ENCODE measurements at places on chromosomes 3 and 15.
A peak's percentile ranks its signal among the peaks of the same experiment; 100 is the strongest.

GRCh38 chr3:101466465-101467309 lies 46.3 kb downstream of the SENP7 start:
- DNase-seq: no peak

DNA sequence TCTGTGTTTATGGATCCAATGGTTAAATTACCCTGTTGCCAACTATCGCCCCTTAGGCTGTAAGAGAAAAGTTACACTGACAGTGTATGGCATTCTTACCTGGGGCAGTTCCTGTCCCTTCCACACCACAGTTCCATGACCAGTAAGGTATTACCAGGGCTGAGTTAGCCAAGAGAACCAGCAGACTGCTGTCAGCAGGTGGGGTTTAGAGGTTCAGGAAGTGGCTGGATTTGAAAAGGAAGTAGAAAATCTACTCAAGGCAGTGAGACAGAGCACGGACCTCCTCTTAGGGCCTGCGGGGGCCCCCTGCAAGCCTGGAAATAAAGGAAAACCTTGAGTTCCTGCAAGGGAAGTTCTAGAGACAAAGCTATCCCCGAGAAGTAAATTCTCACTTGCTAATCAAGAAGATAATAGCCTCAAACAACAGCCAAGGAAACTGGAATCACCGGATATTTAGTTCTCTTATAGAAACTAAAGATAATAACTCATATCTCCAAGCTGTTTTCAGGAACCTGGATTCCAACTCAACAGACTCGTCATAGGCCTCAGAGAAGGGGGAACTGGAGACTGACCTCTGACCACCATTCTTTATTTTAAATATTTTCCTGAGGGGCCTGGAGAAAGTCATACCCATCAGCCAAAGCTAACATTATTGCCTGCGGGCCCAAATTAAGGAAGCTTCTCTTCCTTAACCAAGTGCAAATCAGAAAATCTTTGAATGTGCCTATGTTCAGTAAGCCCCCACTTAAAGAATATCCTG lies 161.7 kb downstream of the ANXA2 start:
- DNase-seq: no peak

DNA sequence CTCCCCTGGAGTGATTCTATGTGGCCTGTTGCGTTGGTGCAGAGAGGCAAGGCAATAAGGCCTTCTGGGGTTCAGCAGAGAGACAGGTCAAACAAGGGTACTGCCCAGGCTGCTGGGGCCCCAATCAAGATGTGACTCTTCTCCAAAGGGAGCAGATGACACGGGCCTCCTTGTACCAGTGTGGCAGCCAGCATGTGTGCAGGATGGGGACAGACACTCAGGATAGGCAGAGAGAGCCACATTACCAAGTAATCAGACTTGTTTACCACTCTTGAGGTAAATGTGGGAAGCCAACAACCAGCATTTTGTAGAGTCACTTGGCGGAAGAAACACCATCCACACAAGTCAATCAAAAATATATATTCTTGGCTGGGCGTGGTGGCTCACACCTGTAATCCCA lies 95.3 kb upstream of the DLG1 start:
- DNase-seq: no peak

GRCh38 chr3:70726961-70727360 lies 414.5 kb upstream of the MDFIC2 start:
- no peak for DNase-seq

DNA sequence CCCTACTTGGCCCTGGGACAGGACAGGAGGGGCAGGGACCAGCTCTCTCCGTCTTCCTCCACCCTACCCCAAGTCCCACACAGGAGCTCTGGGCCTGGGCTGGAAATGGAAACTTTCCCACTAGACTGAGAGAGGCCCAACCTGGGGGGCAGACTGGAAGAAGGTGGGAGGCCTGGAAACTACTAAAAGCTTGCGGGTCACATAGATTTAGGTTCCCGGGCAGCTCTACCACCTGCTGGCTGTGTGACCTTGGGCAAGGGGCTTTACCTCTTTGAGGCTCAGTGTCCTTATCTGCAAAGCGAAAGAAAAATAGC lies 49.9 kb upstream of the CCDC174 start:
- DNase-seq: no peak

DNA sequence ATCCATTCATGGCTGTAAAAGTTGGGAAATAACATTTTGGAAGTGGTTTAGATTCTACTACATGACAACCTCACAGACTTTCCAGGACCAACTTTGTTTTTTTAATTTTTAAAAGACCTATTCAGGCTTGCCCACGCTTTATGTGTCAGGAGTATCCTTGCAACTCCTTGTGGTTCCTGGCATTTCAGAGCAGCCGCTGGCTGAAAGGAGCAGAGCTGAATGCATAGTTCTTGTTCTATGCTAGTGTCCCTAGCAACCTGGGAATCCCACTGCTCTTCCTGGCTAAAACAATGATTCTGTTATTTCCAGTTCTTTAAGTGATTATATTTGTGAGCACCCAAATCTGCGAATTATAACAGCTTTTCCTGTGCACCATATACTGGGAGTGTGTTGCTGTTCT lies 34.9 kb downstream of the CP start:
- DNase-seq: no peak

- DNase-seq: peak; percentile 91
Measured at GRCh38 chr3:9422712-9423424, 25.5 kb downstream of the SETD5 start.

GRCh38 chr15:63260791-63261190 lies 16.6 kb upstream of the APH1B start:
- no peak for DNase-seq

DNA sequence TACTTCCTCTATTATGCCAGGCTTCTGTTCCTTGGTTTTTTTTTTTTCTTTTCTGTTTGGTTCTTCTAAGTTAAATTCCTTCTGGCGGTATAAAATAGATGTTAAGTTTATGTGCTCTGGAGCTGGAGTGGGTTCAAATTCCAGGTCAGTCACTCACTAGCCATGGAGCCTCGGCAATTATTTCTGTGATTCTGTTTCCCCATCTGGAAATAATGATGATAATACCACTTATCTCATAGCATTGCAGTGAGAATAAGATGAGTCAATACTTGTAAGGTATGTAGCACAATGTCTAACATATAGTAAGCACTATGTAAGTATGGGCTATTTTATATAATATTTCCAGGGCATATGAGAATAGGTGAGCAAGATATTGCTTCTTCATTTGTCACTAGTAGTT lies 33.2 kb upstream of the ZDHHC23 start:
- no peak for DNase-seq

DNA sequence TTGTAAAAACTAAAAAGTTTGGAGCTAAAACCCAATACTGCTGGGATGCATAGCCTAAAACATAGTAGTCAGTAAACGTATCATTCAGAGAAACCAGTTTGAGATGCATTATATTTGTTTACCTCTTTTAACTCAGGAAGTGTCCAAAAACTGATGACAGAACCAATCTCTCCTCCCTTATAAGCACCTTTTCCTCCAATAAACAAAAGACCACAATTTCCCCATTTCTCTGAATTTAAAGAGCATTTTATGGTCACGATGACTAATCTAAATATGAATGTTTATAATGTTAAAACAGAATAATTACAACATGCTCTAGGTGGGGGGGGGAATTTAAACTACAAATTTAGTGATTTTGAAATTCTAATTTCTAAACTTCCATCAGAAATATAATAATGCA lies 58.5 kb downstream of the CEP63 start:
- no peak for DNase-seq

DNA sequence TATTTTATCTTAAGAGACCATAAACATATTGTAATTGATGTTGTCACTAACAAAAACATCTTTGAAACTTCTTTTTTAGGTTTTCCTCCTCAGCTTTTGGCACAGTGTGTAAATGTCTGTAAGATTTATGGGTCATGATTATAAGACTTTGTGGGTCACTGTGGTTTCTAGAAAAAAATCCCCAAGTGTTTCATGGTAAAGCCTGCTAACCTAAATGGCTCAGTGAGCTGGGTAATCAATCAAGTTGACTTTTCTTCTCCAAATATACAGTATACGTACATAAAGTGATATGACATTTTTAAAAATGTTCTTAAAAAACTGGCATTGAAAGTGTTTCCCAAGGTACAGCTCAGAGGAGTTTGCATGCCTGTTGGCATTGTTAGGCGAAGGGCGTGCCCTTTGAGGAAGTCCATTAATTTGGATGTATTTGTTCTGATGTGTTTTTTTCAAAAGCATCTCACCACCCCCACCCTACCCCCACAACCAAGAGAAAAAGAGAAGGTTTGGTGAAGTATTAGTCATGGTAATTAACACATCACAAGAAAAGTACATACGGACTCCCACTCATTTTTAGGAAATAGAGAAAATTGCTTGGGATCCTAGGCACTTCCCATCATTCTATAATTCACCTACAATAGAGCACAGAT lies 385.4 kb upstream of the LRRC3B start:
- DNase-seq: no peak

- DNase-seq: no peak
Measured at GRCh38 chr3:56819016-56819809, 17.5 kb upstream of the ARHGEF3 start.

DNA sequence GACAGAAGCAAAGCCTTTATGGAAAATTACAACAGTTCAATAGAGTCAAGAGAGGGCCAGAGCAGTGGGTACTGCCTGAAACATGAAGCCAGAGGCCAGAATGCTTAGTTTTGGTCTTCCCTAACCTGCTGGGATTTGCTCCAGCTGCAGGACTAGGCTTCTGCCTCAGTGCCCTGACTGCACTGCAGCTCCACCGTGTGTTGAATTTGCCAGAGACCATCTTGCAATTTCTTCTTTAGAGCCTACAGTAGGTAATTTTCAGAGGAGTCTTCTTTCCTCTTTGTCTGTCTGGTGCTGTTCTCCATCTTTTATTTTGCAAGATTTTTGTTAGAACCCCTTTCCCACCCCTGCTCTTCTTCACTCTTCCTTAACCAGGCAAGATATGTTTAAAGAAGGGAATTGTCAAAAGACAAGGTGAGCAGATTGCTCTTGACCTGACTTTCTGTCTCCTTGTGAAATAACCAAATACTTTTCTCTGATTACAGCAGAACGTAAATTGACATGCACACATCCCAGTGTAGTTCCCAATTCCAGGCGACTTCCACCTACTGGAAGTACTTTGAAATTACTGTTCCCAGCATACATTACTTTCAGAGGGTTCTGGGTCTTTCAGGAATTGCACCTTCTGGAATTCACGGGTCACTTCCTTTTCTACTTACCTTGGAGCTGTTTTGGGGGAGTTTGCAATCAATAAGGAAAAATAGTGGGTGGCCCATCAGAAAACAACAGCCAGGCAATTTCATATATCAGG lies 161.2 kb downstream of the MINAR1 start:
- peak; percentile 8 for DNase-seq

DNA sequence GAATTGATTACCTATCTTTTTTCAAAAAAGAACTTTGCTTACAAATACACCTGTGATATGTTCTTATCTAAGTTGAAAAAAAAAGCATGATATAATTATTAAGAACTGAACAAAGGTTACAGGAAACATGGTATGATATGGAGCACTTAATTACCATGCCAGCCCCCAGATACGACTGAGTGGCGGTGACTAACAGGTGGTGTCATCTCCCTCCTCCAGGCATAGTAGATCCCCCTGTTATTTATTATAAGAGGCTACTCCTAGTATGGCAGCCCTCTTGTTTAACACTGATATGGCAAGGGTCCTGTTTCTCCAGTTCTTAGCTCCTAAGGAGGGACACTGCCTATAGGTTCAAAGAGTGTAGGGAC lies 31.0 kb upstream of the TM4SF4 start:
- DNase-seq: no peak

GRCh38 chr3:191518861-191519260 lies 57.9 kb downstream of the PYDC2 start:
- no peak for DNase-seq

GRCh38 chr15:70037292-70037640 lies 60.5 kb downstream of the TLE3 start:
- DNase-seq: no peak

DNA sequence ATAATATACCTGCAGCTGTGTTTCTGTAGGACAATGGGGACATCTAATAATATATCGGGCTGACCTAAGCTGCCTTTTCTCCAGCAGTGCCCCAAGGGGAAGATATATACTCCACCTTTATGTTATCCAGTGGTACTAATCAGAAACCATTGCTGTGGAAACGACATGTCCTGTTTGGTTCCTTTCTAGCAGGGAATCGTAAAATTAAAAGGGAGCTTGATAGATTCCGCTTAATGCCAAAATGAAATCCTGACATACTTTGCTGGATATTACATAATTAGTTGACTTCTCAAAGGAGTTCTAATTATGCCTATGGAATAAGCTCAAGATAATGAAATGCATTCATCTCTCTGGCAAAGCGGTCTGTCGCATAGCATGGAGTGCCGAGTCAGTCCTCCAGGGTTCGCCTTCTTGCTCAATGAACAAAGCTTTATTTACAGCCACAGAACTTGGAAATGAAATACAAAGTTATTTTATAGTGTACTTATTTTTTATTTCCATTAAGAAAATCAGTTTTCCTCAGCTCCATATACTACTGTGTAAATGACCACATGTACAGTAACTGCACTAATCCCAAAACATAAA lies 262.8 kb downstream of the LRTM1 start:
- no peak for DNase-seq

DNA sequence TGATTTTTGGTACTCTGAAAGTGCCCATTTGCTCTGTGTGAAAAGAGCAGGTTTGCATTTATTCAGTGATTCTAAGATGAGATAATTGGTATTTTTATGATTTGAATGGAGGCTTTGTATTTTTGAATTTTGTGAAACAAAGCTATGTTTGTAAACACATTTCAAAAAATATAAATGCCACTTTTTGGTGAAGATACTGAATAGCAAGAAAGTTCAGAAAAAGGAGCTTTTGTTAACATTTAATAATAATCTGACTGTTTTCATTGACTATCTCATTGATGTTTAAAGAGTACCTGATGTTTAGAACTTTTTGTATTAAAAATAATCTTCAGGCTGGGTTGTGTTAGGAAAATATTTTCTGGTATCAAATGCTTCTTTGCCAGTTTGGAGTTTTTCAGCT lies 23.7 kb downstream of the TCF12 start:
- DNase-seq: no peak

DNA sequence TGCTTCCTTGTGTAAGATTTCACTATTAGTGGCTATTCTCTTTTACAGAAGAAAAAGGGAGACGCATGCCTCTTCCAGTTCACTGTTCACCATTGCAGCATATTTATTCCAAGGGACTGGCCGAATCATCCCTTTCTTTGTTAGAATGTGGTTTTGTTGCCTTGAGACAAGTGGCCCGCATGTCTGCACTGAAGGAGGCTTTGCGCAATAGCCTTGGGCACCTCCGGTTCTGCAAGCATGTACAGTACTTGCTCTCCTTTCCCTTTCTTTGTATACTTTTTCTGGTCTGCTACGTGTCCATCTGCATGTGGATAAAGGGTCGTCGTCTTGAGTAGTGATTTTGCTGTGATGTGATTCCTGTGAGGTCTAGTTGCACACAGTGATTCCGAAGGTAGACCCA lies 43.0 kb downstream of the FLNB start:
- peak; percentile 13 for DNase-seq

GRCh38 chr3:9778143-9779074 lies 8.7 kb upstream of the CAMK1 start:
- peak; percentile 31 for DNase-seq

DNA sequence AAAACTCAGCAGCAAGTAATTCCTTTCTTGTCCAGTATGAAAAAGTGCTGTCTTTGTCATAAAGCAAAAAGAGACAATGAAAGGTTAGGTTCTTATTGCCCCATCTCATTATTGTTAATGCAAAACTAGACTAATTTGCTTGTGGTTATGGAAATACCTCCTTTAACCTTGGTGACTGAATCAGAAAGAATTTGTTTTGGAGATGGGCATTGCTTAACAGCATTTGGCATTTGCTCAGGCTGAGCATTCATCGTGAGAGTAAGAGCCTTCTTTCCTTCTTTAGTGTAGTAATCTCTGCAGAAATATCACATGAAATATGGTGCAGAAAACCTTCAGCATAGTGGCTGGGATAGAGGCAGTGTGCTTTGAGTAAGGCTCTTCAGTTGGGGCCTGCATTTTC lies 103.1 kb downstream of the CNTN6 start:
- DNase-seq: no peak

Measured in erythroblast (primary cell).